ENCODE measurements at places on chromosomes 16 and 17.

- DNase-seq, result no peak
These were observed 45.2 kb upstream of the SMPD3 start for GRCh38 chr16:68493412-68494070.

DNA sequence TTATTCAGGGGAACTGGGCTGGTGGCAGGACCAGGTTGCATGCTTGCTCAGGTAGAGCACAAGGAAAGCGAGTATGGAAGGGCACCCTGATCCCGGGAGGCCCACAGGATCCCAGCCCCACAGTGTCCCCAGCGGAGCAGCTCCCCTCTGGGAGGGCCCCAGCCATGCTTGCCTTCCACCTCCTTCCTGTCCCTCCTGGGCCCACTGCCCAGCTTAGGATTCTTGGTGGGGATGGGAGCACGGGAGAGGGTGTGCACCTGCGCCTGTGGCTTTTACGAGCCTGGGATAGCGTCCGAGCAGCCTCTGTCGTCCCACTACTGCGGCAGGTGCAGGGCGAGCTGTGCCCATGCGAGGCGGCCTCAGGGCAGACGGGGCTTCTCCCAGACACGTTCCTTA, 114.5 kb downstream of the BANP start:
- DNase-seq, result no peak

DNA sequence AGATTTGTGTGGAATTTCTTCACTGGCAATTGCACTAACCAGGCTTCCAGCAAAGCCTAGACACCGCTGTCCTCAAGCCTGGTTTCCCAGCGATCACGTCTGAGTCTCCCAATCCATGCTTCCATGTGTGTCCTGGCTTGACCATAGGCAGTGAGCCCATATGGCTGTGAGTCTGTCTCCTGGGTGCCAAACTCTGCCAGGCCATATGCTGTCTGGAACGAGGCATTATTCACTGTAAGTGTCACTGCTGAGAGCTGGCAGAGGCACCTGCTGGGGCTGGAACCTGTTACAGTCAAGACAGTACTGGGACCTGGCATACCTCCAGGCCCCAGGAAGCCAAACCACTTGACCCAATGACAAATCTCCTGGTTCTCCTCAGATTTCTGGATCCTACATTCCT, 60.4 kb downstream of the HS3ST2 start:
- DNase-seq, result no peak

GRCh38 chr16:79677799-79678530, 77.4 kb upstream of the MAF start:
- no peak for DNase-seq

- DNase-seq, result no peak
These were observed 202.9 kb upstream of the IRX3 start for GRCh38 chr16:54489225-54490111.

- no peak for DNase-seq
These were observed 166.2 kb upstream of the RPL38 start for GRCh38 chr17:74037320-74037719.

- no peak for DNase-seq
These were observed 4.8 kb downstream of the KRT23 start for GRCh38 chr17:40932608-40933007.

DNA sequence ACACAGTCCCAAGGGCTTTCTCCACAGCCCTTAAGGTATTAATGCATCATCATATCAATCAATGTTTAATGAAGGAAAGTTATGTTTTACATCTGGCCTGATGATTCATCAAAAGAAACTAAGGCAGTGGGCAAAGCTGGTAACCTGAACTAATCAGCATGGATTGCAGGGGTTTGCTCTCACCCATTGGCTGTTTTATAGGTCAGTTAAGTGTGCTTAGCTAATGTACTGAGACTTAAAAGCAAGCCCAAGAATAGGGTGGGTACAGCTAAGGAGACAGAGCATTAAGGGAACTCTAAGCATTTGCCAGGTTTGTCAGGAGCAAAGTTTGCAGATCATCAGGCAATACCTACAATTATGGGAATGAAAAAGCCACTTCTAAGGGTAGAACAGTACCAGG, 1247.6 kb downstream of the CDH8 start:
- no peak for DNase-seq

GRCh38 chr17:4898351-4898750, 985 bp upstream of the C17orf107 start:
- no peak for DNase-seq

DNA sequence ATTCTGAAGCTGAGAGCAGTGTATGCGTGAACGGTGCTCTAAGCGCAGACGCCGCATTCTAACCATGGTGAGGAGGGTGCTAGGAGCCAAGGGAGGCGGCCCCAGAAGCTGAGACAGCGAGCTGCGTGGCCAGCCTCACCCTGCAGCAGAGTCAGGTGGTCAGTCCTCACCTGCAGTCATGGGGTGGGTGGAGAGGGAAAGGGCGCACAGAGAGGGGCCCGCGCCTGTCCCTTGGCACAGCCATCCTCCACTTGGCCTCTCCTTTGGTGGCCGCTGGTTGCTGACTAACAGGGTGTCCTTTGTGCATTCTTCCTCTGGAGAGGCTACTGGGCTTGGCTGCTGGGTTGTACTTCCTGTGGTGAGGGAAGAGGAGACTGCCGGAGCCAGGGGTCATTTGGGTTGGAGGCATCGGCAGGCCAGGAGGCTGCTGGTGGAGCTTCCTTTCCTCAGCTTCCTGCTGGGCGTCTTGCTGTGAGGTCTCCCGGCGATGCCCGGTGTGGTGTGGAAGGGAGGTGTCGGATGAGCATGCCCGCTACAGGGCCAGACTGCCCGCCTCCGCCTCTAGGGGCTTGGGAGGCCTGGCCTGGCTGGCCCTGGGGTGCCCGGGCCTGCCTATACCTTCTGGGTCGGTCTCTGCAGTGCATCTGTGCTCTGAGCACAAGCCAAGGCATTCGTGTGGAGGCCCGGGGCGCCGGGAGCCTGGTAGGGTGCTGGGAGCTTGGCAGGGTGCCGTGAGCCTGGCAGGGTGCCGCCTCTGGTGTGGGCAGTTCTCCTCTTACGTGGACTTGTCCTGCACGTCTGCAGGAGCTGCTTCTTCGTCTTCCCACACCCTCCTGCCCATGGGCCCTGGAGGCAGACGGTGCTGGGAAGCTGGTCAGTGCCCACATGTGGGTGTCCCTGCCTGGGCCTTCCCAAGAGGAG, 17.4 kb downstream of the RNF213 start:
- DNase-seq, result no peak

DNA sequence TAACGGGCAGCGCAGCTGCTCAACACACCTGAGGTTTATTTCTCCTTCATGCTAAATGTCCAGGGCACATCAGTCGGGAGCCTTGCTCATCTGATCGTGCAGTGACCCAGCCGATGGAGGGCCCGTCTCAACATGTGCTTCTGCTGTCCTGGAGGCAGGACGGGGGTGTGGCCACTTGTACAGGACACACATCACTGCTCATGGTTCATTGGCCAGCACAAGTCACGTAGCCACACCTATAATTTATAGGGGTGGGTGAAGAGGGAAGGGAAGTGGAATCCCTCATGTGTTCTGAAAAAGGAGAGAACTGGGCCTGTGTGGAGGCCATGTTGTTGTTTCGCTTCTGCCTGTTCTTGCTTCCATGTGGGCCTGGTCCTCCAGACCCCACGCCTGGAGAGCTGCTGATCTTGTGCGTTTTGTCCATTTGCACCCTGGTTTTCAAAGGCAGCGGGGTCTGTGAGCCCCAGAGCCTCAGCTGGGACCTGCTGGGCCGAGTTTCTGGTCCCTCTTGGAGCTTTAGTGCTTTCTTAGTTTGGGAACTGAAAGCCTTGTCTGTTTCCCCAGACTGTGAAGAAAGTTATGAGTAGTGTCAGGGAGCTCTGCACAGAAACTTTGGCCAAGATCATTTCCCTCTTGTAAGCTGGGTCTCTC, 60.5 kb downstream of the CMIP start:
- DNase-seq, result no peak

GRCh38 chr17:6498356-6498755, 54.1 kb downstream of the PIMREG start:
- DNase-seq, result no peak

DNA sequence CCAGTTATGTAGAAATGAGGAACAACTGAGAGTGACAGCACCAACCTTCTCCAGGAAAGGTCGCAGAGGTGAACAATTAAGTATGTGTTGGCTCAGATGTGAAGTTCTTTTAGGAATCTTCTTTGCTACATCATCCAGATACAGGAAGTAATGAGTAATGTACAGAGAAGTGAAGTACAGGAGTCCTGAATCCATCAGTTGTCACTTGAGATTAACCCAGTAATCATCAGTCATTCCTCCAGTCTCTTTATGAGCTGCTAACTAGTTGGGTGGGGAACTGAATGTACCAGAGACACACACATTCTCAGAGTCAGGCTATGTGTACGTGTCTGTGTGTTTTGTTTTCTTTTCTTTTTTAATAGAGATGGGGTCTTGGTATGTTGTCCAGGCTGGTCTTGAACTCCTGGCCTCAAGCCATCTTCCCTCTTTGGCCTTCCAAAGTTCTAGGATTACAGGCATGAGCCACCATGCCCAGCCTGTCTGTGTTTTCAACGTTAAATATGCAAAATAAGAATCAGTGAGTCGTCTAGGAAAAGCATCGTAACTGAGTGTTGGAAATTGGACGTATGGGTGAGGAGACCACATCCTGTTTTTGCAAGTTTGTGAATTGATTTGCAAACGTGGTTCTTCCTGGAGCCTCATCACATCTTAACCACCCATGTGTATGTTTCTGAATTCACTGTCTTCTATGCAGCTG, 19.9 kb downstream of the ZNF200 start:
- no peak for DNase-seq

DNA sequence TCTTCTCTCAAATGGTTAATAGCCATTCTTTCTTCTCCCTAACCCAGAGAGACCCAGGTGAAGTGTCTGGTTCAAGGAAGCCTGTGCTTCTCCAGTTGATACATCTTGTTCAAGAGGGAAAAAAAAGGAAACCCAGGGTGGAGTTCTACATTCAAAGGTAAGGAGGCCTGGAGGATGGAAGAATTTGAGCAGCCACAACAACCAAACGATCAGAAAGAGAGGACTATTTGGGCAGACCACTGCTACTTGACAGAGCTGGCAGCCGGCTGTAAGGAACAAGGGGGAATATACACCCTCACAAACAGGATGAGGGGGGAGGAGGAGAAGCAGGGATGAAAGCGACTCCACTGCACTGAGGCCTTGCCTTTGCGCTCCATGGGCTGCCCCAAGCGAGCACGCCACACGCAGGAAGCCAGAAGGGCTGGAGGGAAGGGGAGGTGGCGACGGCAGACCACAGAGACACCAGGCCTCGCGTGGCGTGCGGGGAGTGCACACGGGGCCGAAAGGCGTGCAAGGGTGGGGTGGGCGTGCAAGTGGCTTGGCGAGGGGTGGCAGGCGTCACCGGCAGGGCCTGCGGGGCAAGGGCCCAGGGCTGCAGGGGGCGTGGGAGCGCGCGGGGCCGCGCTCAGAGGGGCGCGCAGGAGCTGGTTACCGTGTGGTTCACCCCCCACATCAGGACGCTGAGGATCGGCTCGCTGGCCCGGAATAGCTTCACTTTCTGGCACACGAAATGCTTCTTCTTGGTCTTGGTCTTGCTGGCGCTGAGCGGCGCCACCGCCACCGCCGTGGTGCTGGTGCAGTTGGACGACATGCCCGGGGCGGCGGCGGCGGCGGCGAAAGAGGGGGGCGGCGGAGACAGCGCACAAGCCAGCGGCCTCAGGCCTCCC, 499 bp downstream of the PIP4K2B start:
- DNase-seq, result peak; percentile 44

DNA sequence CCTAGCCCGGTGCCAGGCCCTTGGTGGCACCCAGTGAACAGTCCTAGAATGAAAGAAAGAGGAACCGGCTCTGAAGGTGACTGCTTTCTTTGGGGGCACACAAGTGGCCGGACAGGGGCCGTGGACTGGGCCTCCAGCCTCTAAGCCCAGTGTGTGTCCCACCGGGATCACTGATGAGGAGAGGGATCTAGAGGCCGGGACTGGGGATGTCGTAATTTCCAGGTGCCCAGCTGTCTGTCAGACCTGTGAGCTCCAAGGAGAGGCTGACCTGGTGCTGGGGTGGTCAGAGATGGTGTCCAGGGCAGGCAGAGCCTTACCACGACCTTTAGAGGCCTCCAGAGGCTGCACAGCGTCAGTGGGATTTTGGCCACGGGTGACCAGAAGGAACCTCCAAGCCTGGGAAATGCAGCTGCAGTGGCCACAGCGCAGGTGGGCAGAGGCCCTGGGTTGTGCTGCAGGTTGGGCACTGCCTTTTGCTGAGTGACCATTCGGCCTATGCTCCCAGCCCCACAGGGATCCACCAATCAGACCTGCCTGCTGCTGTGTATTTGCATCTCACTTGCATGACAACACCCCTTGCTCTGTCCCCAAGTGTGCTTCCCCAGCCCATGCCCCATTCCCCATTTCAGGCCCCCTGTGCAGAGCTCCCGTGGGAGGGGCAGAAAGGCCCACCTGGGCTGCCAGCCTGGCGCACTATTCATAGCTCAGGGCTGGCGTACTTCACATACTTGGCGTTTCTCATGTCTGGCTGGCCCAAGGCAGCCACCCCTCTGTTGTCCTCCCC, 12.5 kb downstream of the ARHGAP23 start:
- no peak for DNase-seq

GRCh38 chr17:11813871-11814270, 183.4 kb downstream of the ZNF18 start:
- DNase-seq, result no peak

GRCh38 chr17:42751628-42752027, 6.8 kb upstream of the EZH1 start:
- DNase-seq, result no peak

DNA sequence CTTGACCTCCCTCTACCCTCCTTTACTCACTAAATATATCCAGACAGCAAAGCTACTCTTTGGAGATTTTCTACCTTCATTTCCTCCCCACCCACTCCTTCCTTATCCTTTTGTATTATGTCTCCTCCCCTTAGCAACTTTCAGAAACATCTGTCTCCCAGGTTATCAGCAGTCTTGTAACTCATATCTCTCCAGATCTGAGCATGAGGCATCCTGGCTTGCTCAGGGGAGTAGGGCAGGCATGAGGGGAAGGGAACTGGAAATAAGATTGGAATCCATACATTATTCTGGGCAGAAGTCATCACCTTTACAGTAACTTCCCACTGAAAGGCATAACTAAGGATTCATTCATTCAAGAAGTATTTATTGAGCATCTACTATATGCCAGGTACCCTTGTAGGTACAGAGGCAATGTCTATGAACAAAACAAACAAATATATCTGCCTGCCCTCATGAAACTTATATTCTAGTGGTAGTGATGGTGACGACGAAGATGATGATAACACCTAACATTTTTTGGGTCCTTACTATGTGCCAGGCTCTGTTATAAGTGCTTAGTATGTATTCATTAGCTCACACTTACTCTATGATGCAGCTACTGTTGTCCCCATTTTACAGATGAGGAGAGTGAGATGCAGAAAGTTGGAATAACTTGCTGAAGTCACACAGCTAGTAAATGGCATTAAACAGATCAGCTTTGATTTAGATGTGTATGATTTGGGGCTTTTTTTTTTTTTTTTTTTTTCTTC, 123.9 kb upstream of the CACNG3 start:
- no peak for DNase-seq

DNA sequence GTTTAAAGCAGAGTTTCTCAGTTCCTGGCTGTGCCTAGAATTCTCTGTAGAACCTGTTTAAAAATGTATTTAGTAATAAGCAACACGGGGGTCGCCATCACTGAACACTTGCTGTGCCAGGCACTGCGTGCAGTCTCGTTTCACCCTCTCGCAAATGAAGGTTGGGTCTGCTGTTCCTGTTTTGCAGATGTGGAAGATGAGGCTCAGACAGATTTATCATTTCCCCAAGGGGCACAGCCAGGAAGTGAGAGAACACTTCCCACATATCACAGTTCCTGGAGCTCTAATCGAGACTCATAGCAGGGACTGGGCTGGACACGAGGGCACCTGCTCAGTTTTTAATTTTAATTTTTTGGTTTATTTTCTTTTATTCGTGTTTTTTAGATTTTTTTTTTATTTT, 122.7 kb downstream of the ABCC6 start:
- DNase-seq, result no peak

GRCh38 chr17:38870259-38871165, 654 bp downstream of the LASP1 start:
- peak; percentile 71 for DNase-seq
